CD4-positive, alpha-beta T cell treated with Interleukin-15 for 4 hours (primary cell): ENCODE measurements at places on chromosomes 11 and 22.

GRCh38 chr22:39130152-39130704 is 22.3 kb downstream of the CBX7 start:
- DNase-seq = no peak

GRCh38 chr11:124211321-124211720 is 28.2 kb downstream of the OR10D3 start:
- DNase-seq = no peak

GRCh38 chr11:105960252-105961245 is 61.5 kb downstream of the MSANTD4 start:
- DNase-seq = no peak

GRCh38 chr11:113998574-113998973 is 23.7 kb downstream of the HTR3A start:
- DNase-seq = no peak

GRCh38 chr11:2311353-2312133 is 9.7 kb downstream of the TSPAN32 start:
- no peak for DNase-seq

DNA sequence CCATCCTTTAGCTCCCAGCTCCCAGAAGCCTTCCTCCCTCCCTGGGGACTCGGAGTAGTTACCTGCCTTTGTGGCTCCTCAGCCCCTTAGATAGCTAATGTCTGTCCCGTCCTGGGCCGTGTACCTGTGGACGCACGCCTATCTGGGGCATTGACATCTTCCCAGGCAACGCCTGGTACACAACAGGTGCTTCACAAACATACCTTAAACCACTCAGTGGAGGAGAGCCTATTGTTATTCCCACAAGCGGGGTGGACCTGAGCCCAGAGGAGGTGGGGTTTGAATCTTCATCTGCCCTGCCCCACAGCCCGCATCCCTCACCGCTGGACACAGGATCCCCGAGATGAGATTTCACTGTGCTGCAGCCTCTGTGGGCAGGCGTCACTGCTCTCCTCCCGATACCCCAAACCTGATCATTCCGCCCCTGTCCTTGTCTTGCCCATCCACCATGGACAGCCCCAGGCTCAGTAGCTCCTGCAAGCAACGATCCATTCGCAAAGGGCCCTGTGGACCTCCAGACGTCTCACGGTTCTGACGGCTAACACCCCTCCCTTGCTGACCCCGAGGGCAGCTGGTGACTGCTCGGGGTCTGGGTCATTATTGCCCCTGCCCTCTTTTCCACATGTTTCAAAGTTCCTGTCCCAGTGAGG is 73.8 kb upstream of the SHISAL1 start:
- DNase-seq = no peak

DNA sequence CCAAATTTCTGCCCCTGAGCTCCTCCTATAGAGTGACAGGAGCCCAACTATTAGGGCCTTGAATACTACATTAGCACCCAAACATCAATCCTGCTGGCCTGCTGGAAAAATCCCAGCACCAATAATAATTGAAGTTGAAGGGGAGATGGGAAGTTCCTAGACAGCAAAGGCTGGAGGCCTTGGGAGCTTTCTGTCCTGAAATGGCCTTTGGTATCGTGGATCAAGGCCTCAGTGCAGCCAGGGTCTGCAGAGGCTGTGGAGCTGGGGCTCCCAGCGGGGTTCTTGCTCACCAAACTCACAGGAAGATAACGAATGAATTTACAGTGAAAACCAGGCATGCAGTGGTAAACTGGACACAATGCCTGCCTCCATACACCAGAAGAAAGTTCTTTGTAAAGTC is 9.2 kb upstream of the MICALL1 start:
- no peak for DNase-seq
